NT2/D1 (cell line): ENCODE measurements at places on chromosomes 7 and 10.

- no peak for DNase-seq
Observed at GRCh38 chr7:137789215-137789882, 57.4 kb downstream of the DGKI start.

GRCh38 chr7:139111811-139112301 lies 2.3 kb upstream of the ZC3HAV1 start:
- DNase-seq: no peak

GRCh38 chr10:122553341-122553740 lies 7.2 kb upstream of the DMBT1 start:
- DNase-seq: no peak

DNA sequence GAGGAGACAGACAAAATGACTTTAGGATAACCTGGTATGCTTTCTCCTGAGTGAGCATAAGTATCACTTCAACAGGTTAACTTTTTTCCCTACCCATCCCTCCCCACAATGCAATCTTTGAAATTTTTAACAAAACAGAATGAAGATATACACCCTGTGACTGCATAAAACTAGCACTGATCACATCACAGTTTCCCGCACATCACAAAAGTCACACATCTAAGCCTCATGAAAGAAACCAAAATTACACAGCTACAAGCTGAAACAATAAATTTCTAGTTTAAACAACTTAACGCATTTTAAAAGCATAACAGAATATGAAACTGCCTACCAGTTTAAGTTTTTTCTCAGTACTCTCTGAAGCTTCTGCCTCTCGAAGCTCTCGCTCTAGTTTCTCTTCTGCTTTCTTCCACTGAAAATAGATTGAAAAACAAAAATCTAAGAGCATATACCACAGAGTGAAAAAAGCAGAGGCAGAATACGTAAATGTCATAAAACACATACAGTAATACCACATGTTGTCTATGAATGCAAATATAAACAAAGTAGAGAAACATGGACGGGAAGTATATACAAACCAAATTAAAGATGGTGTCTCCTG lies 18.1 kb downstream of the NOC3L start:
- no peak for DNase-seq

- no peak for DNase-seq
Observed at GRCh38 chr7:23893176-23893941, 183.3 kb downstream of the STK31 start.

GRCh38 chr10:35379226-35380137 lies 43.2 kb downstream of the CCNY start:
- DNase-seq: no peak

DNA sequence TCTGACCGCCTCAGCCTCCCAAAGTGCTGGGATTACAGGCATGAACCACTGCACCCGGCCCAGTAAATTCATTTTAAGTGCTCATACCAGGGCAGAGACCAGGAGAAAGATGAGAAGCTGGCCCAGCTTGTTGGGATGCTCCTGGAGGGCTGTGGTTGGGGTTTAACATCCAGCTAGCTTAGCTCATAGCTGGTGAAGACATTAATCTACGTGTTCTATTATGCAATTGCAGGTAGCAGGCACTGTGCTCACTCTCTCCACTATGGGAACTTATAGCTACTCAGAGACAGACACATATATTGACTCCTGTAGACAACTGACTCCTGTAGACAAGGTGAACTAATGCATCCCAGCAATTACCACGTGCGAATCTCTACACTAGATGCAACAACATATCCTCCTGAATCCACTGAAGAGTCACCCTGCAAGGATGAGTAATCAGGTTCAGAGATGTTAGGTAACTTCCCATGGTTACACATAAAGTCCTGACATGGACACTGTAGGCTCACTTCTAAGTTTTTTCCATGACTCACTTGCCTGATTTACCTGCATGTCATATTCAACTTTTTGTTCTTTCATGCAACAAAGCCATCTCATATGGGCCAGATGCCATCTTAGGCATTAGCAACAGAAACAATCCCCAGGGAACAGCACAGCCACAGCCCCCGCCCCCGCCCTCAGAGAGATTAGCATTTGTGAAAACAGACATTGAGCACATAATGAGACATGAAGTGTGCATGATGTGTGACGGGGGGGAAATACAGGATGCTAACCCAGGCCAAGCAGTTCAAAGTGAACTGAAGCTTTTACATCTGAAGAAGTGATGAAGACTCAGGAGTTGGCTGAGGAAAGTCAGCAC lies 37.2 kb downstream of the ERLIN1 start:
- no peak for DNase-seq

DNA sequence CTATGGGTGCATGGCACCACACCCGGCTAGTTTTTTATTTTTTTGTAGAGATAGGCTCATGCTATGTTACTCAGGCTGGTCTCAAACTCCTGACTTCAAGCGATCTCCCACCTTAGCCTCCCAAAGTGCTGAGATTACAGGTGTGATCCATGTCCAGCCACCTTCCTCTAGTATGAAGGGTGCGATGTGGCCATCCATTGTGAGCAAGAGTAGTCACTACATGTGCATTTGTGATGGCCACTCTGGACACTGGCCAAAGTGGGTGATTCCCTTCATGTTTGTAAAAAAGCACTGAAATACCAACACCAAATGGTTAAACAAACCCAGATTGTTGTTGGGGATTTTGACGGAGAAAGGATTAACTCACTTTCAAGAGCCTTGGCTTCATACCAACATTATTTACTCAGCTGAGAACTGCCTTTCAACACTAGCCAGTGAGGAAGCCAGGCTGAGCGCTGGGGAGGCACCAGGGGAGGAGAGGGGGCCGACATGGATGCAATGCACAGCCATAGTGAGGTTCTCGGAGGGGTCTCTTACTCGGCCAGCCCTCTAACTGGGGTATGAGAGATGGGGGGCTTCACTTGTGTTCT lies 198.1 kb upstream of the LYZL2 start:
- no peak for DNase-seq

DNA sequence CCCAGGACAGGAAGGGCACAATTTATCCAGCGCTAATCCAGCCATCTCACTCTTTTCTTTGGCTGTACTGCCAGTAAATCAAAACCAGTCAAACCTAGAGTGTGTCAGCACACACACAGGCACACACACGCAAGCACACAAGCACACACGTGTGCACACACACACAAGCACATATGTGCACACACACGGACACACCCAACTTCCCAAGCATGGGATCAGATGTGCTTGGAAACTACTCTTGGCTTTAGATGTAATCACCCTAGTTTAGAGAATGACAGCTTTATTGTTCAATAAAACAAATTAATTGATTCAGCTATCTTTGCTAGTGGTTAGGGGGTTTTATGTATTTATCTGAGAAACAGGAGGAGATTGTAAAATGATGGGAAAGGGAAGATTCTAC lies 615.0 kb upstream of the MKI67 start:
- DNase-seq: no peak

GRCh38 chr7:128863433-128863989 lies 855 bp downstream of the ATP6V1F start:
- DNase-seq: peak; percentile 60

DNA sequence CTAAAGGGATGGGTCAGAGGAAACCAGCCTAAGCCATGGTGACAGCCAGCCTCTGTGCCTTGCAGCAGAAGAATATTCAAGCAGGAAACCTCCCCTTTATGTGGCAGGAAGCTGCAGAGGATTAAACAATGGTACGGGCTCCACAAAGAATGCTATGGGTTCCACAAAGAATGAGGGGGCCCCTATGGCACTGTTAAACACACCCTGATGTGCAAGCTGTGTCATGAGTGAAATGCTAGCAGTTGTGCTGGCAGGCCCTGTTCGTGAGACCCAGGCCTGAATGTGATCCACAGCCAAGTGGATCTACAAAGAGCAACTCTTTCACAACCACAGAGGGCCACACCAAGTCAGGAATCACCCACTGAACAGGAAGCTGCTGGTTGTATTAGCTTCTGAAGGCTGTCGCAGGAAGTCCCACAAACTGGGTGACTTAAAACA lies 68.9 kb downstream of the MYOF start:
- no peak for DNase-seq

GRCh38 chr10:69845574-69846292 lies 44.0 kb downstream of the COL13A1 start:
- no peak for DNase-seq

- no peak for DNase-seq
Observed at GRCh38 chr7:68684996-68685395, 913.3 kb upstream of the AUTS2 start.

DNA sequence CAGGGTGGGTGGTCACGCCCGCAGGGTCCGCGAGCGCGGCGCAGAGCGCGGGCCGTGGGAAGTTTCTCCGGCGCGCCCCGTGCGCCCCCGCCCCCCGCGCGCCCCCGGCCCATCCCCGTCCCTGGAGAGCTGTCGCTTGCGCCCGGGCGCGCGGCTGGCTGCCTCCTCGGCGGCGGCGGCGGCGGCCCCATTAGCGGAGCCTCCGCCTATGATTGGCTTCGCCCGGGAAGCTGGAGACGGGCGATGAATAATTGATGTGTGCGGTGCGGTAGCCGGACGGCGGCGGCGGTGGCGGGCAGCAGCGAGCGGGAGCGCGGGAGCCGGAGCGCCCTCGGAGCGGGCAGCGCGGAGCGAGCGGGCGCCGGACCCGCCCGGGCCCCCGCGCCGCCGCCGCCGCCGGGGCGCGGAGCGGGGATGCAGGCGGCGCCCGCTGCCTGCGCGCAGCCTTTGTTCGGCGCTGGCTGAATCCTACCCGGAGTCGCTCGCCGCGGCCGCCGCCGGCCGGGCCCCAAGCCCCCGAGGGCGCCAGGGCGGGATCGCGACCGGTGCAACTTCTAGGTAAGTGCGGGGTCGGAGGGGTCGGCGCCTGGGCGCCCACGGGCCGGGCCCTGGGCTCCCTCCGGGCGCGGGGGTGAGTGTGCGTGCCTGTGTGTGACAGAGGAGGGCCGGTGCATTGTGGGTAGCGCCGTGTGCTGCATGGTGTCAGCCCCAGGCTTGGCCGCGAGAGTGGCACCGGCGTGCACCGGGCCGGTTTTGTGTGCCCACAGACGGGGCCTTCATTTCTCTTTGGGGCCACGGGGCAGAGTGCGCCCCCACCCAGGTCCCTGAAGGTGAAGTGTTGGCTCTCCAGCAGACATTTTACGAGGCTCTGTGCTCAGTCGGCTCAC lies 103.8 kb upstream of the PPIF start:
- DNase-seq: no peak

- DNase-seq: no peak
Observed at GRCh38 chr10:113920875-113921274, 66.4 kb downstream of the NHLRC2 start.

DNA sequence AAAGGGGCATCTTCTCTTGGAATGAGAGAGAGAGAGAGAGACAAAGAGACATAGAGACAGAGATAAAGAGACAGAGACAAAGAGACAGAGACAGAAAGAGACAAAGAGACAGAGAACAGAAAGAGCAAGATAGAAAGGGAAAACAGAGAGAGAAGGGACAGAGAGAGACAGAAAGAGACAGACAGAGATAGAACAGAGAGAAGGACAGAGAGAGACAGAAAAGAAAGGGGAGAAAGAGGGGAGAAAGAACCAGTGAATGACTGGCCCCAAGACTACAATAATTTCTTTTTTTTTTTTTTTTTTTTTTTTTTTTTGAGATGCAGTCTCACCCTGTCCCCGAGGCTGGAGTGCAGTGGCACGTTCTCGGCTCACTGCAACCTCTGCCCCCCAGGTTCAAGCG lies 7.6 kb downstream of the TMEM130 start:
- no peak for DNase-seq

DNA sequence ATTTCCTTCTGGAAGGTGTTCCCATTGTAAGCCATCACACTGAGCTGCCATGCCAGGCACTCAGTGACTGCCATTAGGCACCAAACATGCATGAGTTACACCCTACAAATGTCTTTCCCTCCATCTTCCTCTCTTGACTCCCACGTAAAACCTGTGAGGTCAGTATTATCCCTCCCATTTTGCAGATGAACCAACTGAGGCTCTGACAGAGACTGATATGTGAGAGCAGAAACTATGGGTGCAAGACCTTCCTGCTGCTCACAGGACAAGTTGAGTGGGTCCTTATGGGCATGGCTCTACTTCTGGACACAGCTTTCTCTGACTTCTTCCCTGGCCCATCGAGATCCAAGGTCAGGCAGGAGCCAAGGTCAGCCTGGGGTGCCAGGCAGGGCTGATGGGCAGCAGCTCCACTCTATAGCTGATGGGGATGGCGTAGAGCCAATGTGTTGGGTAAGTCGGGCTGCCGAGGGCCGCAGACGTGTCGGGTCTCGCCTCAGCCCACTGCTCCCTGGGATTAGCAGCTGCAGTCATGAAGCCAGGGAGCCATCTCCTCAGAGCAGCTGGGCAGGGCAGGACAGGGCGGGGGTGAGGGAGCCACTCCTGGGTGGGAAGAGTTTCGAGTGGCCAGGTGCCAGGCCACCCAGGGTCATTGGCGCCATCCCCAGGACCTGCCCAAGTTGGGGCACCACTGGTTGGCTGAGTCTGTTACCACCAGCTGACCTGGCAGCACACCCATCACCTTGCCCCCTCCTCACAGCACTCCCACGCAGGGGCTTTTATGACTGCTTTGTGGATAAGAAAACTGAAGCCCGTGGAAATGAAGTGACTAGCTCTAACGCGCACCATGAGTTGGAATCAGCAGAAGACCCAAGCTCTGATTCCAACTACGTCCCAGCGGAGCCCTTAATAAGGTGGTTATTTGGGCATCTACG lies 117.8 kb upstream of the ZMIZ1 start:
- no peak for DNase-seq

DNA sequence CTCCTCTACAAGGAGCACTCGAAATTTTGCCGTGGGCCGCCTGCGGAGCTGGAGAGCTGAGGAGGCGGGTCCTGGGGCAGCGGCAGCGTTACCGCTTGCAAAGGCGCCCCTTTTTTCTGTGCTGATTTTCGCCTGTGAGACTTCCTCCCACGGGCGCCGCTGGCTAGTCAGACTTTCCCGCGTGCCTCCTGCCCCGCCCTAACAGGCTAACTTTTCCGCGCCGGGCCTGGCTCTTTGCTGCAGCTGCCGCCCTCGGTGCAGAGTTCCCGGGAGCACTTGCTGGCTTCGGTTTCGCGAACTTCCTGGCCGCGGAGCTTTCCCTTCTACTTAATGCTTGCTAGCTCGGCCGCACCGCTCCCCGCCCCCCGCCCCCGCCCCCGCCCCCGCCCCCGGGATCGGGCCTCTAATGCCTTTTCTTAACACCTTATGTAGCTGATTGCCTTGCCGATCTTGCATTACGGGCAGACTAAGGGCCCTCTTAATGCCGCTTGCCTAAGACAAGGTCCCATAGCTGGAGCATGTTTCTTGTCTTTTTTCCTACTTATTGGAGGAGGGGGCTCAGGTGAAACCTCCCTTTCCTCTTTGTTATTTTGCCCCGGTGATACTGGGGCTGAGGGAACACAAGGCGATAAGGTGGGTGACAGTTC lies 37.9 kb upstream of the RASGEF1A start:
- no peak for DNase-seq

GRCh38 chr7:55133630-55134358 lies 115.0 kb downstream of the EGFR start:
- no peak for DNase-seq

DNA sequence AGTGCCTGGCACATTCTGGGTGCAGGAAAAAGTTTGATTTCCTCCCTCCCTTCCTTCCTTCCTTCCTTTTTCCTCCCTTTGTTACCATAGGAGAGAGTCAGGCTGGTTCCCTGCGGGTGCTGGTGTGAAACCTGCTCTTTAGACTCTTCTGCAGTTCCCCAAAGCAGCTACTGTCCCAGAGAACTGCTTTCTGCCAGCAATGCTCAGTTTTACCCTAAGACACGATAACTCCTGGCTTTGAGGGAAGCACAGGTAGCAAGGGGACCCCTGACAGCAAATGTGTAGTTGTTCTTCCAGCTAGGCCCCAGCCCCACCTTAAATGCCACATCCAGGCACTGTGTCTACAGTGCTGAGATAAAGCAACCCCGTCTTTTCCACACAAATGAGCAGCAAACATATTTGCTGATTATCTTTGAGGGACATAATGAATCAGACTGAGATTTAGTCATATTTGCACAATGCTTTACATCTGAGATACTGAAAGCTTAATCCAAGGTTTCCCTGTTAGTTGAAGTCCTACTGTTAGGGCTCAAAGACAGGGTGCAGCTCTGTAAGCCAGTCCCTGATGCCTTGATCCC lies 55.5 kb downstream of the MET start:
- no peak for DNase-seq
